Tibial artery (tissue), 4 donors: ENCODE measurements at places on chromosomes 1 and 21.

DNA sequence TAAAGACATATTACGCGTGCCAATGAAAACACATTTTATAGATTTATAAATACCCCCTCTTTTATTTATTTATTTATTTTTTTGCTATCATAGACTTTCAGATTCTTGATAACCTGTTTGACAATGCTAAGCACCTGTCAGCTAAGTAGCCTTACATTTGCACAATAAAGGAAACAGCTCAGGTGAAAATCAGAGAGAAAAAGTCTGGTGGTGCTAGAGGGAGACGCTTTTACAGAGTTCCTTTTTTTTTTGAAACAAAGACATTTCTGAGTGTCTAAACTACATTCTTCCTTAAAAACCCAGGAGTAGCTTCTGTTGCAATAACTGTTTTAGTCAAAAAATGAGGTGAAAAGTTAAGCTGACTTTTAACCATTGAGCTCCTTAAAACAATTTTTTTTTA lies 1611.6 kb downstream of the NCAM2 start:
- no peak for DNase-seq

- no peak for DNase-seq
Observed at GRCh38 chr1:178461701-178462100, 35.1 kb downstream of the CLEC20A start.

GRCh38 chr1:180231506-180231921 lies 1.4 kb downstream of the LHX4 start:
- no peak for DNase-seq

DNA sequence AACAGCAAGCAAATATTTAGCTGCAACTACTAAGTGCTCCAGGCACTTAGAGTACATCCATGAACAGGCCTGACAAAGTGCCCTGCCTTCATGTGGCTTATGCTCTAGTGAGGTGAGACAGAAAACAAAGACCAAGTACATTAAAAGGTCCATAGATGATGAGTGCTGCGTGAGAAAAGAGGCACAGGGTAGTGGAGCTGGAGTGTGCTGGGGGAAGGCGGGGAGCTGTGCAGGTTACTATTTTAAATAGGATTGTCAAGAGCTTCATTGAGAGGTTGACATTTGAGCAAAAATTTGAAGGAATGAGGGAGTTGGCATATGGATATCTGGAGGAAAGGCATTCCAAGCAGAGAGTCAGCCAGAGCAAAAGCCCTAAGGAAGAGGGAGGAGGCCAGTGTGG lies 29.3 kb upstream of the RXRG start:
- DNase-seq = no peak

DNA sequence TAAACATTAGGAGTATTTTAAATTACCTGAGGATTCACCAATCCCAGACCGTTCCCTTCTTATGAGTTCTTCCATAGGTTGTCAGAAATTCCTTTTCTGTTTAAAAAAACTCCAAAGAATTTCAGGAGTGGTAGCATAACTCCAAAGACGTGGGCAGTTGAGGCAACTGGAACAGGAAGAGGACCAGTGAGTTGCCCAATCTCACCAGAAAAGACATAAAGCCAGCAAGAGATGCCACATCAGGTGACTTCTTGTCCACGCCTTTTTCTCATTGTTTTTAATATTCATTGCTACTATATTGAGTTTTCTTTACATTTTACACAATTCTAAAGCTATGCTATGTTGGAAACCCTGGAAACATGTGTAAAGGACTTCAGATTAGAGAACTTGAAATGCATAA lies 88.1 kb upstream of the JAK1 start:
- no peak for DNase-seq

DNA sequence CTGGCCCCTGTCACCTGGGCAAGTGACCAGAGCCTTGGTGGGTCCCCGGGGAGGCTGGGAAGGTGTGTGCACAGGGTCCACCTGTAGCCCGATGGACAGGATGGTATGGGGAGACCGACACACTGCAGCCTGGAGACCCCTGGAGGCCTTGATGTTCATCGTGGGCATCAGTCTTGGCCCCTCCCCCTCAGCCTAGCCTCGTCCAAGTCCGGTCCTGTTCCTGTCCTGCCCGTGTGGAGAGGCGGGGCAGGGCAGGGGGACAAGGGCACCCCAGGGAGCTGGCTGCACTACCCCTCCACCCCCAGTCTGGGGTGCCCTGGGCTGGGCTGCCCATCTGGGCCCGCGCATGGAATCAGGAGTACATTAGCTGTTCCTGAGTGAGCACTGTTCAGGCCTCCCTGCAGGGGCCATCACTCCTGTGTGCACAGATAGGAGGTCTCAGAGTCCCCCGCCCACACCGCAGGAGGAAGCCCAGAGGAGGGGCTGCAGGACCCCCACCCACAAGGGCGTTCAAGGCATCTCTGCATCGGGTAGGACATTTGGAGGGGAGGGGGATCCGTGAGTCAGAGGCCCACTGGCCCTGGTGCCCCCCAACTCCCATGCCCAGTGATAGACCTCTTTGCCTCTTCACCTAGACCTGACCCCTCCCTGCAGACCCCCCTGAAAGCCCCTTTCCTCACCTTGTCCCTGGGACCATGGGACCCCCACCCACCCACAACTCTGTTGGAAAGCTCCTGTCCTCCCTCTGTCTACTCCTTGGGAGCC lies 63.2 kb downstream of the WNT9A start:
- DNase-seq = no peak

DNA sequence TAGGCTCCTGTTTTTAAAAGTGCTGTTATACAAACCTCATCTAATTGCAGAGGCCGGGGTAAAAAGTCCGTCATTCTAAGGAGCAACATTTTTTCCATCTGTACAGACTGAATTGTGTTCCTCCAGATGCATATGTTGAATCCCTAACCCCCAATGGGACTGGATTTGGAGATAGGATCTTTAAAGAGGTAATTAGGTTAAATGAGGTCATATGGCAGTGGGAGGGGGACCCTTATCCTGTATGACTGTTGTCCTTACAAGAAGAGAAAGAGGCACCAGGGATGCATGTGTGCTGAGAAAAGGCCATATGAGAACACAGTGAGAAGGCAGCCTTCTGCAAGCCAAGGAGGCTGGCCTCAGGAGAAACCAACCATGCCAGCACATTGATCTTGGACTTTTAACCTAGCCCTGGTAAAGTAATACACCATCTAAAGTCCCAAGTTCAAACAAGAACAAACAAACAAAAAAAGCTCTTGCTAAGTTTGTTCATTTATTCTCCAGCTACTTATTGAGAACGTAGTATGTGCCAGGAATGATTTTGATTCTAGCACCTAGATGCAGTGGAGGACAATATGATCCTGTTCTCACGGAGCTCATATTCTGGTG lies 352.4 kb downstream of the NTNG1 start:
- DNase-seq = no peak

- no peak for DNase-seq
Observed at GRCh38 chr1:93990010-93990409, 80.8 kb upstream of the GCLM start.

DNA sequence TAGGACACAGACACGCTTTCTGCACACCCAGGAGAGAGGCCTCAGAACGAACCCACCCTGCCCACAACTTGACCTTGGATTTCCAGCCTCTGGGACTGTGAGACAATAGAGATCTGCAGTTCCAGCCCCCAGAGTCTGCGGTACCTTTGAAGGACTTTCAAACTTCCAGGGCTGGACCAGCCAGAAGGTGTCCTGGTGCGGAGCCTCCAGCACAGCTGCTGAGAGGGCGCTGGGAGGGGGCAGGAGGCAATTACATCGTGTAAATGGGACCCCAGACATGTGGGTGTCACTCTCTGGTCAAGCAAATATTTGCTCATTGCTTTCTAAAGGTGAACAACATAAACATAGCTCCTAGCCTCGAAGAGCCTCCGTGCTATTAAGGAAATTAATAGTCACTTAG lies 58.7 kb upstream of the ACTRT2 start:
- peak; percentile 24 for DNase-seq

- no peak for DNase-seq
Observed at GRCh38 chr1:110915804-110916203, 42.9 kb downstream of the CD53 start.

DNA sequence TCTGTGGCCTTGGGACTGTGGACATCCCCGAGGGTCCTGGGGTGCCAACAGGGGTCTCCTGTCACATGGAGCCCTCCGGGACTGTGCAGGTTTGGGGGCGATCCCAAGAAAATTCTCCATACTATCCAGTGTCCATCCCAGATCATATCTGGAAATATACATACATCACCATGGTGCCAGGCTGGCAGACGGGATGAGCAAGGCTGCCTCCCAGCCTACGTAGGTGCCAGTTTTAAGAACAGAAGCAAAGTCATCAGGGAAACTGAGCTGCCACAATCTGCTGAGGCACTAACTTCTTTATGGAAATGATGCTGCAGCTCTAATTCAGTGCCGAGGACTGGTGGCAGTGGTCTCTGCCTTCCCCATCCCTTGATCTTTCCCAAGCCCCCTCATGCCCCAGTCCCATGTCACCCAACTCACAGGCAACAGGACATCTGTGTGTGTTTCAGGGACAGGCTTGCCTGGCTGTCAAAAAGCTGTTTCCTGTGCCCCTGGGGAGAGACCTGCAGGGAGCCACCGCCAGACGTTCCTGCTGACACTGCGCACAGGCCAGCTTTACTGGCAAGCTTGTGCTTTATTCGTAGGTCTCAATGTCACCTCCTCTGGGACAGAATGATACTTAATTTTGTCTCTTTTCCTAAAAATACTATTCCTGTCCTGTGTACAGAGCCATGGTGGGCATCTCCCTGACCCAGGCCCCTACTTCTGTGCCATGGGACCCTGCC lies 15.5 kb downstream of the TEX35 start:
- DNase-seq = peak; percentile 44

DNA sequence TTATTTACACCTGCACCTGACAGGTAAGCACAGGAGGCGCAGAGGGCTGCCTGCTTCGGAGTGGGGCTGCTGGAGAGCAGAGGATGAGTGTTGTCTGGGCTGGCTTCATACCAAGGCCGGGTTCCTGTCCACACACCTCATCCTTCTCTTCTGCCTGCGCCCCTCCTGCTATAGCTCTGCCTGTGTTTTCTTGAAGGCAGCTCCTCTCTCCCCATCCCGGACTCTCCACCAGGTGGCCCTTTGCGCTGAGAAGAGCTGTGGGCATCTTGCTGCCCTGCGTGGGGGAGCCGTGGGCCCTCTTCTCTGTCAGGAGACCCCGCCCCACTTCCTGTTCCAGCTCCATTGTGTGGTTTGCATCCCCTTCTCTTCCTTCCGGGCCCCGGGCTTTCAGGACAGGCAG lies 35.0 kb downstream of the ARHGEF10L start:
- no peak for DNase-seq

DNA sequence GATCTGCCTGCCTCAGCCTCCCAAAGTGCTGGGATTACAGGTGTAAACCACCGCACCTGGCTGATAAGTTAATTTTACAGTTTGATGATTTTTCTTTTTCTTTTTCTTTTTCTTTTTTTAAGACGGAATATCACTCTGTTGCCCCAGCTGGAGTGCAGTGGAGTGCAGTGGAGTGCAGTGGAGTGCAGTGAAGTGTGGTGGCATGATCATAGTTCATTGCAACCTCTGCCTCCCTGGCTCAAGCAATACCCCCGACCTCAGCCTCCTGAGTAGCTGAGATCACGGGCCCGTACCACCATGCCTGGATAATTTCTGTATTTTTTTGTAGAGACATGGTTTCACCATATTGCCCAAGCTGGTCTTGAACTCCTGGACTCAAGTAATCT lies 84.4 kb upstream of the CXADR start:
- no peak for DNase-seq

DNA sequence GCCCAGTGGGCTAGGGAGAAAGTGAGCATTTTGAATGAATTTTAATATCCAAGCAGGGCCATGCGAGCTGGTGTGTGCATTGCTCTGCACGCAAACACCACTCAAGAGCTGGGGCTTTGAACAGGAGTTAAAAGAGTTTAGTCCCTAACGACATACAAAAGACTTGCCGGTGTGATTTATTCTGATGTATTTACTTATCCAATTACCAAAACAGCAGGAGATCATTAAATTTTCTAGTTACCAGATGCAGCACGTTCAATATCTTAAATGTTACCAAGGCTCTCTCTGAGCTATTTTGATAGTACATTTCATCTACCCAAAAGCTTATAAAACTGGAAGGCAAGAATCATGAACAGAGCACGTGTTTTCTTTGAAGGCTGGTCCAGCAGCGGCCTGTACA lies 30.0 kb upstream of the DMRTA2 start:
- no peak for DNase-seq

DNA sequence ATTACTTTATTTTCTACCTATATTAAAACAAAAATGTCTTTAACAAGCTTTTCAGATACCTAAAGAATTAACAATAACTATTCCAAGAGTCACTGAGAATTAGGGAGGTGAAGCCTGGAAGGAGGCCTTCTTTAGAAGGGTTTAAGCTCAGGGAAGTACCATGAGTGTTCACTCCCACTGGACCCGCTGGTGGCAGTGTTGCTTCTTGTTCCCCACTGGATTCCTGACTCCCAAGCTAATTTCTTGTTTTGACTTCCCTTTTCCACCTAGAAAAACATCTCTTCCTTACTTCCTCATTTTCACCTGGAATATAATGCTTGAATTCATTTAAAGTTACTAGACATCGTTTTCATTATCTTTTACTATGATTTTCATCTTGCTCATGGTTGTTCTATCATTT lies 264.2 kb downstream of the HMCN1 start:
- no peak for DNase-seq

DNA sequence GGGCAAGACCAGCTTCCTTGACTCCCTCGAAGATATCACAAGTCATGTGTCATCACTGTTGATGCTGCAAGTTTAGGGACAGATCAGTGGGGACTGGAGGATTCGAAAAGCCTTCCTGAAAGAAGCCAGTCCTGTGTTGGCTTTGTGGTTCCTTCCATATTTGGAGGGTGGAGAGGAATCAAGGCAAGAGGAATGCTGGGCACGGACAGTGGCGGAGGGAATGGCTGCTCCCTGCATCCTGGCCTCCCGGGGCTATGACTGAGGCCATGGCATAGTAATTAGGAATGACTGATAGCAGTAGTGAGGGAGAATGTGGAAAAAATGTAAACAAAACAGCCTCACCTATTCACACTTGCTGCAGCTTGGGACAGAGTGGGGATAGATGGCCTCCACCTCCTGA lies 36.4 kb downstream of the VANGL1 start:
- no peak for DNase-seq

DNA sequence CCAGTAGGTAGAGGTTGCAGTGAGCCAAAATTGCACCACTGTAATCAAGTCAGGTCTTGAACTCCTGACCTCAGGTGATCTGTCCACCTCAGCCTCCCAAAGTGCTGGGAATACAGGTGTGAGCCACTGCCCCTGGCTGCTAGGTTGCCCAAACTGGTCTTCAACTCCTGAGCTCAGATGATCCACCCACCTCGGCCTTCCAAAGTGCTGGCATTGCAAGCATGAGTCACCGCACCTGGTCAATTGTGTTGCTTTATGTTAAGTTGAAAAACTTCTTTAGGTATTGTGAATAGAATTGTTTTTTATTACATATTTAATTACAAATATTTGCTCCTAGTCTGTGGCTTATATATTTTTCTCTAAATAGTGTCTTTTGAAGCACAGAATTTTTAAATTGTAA lies 80.5 kb downstream of the PRKAB2 start:
- no peak for DNase-seq
